ENCODE measurements at places on chromosomes 12 and 14.

- no peak for DNase-seq
Measured at GRCh38 chr12:130573235-130573634, 142.9 kb downstream of the RIMBP2 start.

- no peak for DNase-seq
Measured at GRCh38 chr12:116241157-116241759, 36.2 kb downstream of the MED13L start.

DNA sequence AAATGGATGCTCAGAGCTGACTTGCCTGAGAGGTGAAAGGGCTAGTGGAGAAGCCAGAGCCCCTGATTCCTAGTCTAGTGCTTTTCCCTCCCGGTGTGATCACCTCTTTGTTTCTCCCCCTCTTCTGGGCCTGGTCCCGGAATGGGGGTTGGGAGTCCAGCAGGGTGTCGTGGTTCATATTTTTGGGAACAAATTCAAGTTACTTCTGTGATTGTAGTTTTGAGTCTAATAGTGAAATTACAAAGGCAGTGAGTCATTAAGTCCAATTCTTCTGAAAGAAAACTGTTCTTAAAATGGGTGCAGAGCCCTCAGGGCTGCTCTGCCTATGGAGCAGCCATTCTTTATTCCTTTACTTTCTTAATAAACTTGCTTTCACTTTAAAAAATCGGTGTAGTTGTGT, 7.6 kb downstream of the SUSD6 start:
- no peak for DNase-seq

DNA sequence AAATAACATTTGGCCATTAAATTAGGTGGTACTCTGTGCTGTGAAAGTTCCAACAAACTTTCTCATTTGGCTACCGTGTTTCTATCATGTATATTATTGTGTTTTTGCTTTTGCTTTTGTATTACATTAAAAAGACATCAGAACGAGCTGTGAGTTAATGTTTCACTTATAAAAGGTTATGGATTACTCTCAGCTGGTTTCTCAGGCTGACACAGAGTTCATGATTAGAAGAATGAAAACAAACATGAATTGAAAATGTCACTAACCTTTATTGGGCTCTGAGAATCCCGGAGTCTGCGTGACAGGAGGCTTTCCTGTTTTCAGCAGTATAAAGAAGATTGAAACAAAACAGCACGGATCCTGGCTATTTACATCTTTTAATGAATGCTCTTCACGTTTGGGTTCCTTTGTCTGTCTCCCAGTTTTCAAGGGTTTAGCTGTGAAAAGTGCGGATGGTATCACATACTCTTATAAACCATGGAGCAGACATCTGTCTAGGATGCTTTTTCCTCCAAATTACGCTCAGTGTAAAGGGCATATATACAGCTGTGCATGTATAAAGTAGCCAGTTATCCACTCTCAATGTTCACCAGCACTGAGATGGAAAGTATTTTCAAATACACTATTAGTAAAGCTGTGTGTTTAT, 153.6 kb downstream of the PTCSC3 start:
- DNase-seq = no peak

GRCh38 chr14:38839694-38840365, 263.2 kb downstream of the SEC23A start:
- no peak for DNase-seq

All from stimulated activated CD4-positive, alpha-beta T cell treated with anti-CD3 and anti-CD28 coated beads, Interleukin-15, amount 100 ng/mL, for 24 hours (primary cell).